ENCODE measurements at places on chromosomes 1 and 21.
A peak's percentile ranks its signal among the peaks of the same experiment; 100 is the strongest.

- DNase-seq = no peak
These were observed 454.3 kb downstream of the AJAP1 start for GRCh38 chr1:5108740-5109139.

- no peak for DNase-seq
These were observed 394.2 kb downstream of the DUSP10 start for GRCh38 chr1:221347706-221348105.

DNA sequence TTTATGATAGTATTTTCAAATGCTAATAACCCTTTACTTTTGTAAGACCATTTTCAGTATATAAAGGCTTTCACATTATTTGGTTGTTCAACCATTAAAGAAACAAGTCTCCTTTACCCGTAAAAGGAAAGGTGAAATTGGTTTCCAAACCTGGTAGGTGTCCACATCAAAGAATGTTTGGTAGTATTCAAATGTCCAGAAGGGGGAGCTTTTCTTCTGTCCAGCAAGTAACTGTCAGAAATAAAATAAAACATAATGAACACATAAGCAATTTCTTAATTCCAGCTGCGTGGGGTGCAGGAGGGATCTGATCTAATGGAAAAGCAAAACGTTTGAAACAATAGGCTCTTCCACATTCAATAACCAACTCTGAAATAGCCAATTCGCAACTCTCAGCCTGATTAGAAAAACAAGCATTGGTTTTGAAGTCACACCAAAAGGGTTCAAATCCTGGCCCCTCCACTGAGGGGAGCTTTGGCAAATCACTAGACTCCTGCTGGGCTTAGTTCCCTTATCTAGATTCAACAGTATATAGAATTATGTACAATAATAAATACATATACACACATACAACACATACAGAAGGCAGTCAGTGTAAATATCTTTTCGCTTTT, 11.0 kb downstream of the YIPF1 start:
- DNase-seq = peak; percentile 19

DNA sequence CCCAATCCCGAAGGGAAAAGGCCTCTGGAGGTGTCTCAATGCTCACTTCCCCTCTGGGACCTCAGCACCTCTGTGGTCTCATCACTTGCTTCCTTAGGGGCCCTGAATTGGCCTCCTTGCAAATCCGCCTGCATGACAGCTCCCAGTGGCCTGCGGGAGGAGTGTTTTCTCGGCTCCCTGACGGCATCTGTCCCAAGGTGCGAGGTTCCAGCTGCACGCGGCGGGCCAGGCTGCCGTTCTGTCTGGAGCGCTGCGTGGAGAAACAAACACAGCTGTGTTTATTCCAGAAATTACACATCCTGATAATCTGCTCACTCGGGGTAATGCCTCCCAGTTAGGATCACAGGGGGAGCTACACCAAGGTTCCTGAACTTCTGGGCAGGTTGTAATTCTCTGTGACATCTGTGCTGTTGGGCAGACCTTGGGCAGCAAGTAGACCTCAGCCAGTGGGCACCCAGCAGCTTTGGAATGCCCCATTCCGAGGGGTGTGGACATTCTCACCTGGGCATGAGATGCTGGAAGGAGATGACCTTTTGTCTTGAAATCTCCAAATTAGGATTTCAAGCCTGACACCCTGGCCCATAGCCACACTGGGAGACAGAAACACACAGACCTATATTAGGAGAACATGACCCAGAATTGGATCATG, 18.2 kb downstream of the EPHB2 start:
- no peak for DNase-seq

DNA sequence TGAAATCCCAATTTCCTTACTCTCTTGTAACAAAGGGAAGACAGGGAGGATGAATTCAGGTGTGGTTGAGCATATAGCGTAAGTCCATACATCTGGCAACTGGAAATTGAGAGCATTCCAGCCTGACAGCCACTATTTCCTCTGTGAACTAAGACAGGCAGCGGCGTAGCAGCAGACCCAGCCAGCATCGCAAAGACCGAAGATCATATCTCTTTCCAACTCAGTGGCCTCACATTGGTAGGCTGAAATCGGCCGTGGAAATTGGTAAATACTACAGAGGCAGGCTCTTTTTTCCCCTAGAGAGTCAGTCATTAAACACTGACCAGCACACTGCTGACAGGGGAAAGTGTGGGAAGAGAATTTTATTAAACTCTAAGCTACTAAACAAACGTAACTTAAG, 43.4 kb downstream of the TARBP1 start:
- DNase-seq = no peak

- no peak for DNase-seq
These were observed 1.1 kb upstream of the GUCA2B start for GRCh38 chr1:42152119-42152518.

All from HFF-Myc (cell line).